A549 treated with CpdA at 1 μM for 4 hours (cell line): ENCODE measurements at places on chromosomes 13 and 19. TPM values are rescaled to one million over a fixed set of nuclear protein-coding genes. Genes with fewer than 3 reads are reported as not detected.

The PTGIR gene
- 0.06 to 0.11 TPM in 2 of 5 replicates, not detected in the others for total RNA-seq

The S1PR2 gene
- 1.0 to 1.6 TPM (median 1.2 TPM) in 5 replicates for total RNA-seq

The LGI4 gene
- 0.06 to 0.27 TPM (median 0.13 TPM) in 4 of 5 replicates, not detected in the other for total RNA-seq

The PDE4C gene
- 0.08 to 0.22 TPM (median 0.16 TPM) in 4 of 5 replicates, not detected in the other for total RNA-seq

The KIR2DL1 gene
- not detected in 5 replicates for total RNA-seq

The DCT gene
- not detected in 5 replicates for total RNA-seq

The KCTD4 gene
- total RNA-seq, result not detected in 5 replicates

The TMEM147 gene
- total RNA-seq, result 333 to 446 TPM (median 432 TPM) in 5 replicates

The C19orf25 gene
- total RNA-seq, result 9.6 to 21.2 TPM (median 17.2 TPM) in 5 replicates

The STOML3 gene
- total RNA-seq, result not detected in 5 replicates

The ZNF816 gene
- total RNA-seq, result 0.08 to 0.13 TPM in 2 of 5 replicates, not detected in the others

The VSTM2B gene
- not detected in 5 replicates for total RNA-seq

The ZNF580 gene
- total RNA-seq, result 26.5 to 52.4 TPM (median 49.1 TPM) in 5 replicates

The HPN gene
- 0.03 to 0.17 TPM in 2 of 5 replicates, not detected in the others for total RNA-seq

The NLRP5 gene
- not detected in 5 replicates for total RNA-seq

The CYP4F11 gene
- total RNA-seq, result 5.7 to 7.2 TPM (median 6.5 TPM) in 5 replicates

The ZNF560 gene
- not detected in 5 replicates for total RNA-seq

The FFAR2 gene
- 0.06 TPM in 1 of 5 replicates, not detected in the others for total RNA-seq

The LSR gene
- total RNA-seq, result 6.8 to 11.0 TPM (median 9.6 TPM) in 5 replicates

The ZNF460 gene
- 0.84 to 1.1 TPM (median 0.89 TPM) in 5 replicates for total RNA-seq

The TNFSF13B gene
- total RNA-seq, result 0.09 TPM in 1 of 5 replicates, not detected in the others

The ZNF274 gene
- 12.9 to 16.3 TPM (median 14.3 TPM) in 5 replicates for total RNA-seq

The CYP2A6 gene
- total RNA-seq, result 0.07 TPM in 1 of 5 replicates, not detected in the others

The C19orf85 gene
- total RNA-seq, result not detected in 5 replicates

The ICAM5 gene
- total RNA-seq, result 0.52 to 0.84 TPM (median 0.61 TPM) in 5 replicates

The DACH1 gene
- total RNA-seq, result not detected in 5 replicates

The ZNF667 gene
- total RNA-seq, result not detected in 5 replicates

The EDNRB gene
- not detected in 5 replicates for total RNA-seq

The SCAF1 gene
- total RNA-seq, result 45.8 to 71.4 TPM (median 69.7 TPM) in 5 replicates

The TUBGCP3 gene
- 15.5 to 18.7 TPM (median 16.9 TPM) in 5 replicates for total RNA-seq

The KLK2 gene
- total RNA-seq, result 0.03 TPM in 1 of 5 replicates, not detected in the others

The ZNF723 gene
- total RNA-seq, result not detected in 5 replicates

The TMEM272 gene
- 0.01 TPM in 1 of 5 replicates, not detected in the others for total RNA-seq

The NCCRP1 gene
- 1.4 to 2.0 TPM (median 1.8 TPM) in 5 replicates for total RNA-seq

The TIMM50 gene
- total RNA-seq, result 168 to 225 TPM (median 213 TPM) in 5 replicates

The SERP2 gene
- not detected in 5 replicates for total RNA-seq

The PLVAP gene
- total RNA-seq, result not detected in 5 replicates

The COL4A2 gene
- total RNA-seq, result 130 to 176 TPM (median 153 TPM) in 5 replicates

The CGB8 gene
- total RNA-seq, result 2.1 to 8.1 TPM (median 4.6 TPM) in 5 replicates

The PTGER1 gene
- 0.07 to 0.18 TPM in 2 of 5 replicates, not detected in the others for total RNA-seq

The FUT1 gene
- 0.07 to 0.09 TPM (median 0.07 TPM) in 4 of 5 replicates, not detected in the other for total RNA-seq

The CKM gene
- total RNA-seq, result not detected in 5 replicates

The ZNF91 gene
- 0.09 to 1.1 TPM (median 0.38 TPM) in 5 replicates for total RNA-seq

The GNG8 gene
- not detected in 5 replicates for total RNA-seq

The PEG3 gene
- not detected in 5 replicates for total RNA-seq
